Breast epithelium (tissue), 4 donors: ENCODE measurements at places on chromosomes 4 and X. TPM values are rescaled to one million over a fixed set of nuclear protein-coding genes. Genes with fewer than 3 reads are reported as not detected.
A peak's percentile ranks its signal among the peaks of the same experiment; 100 is the strongest.

- no peak overlapping the region for H3K27ac ChIP-seq
- no peak overlapping the region for H3K4me3 ChIP-seq
- H3K36me3 ChIP-seq: no peaks in the 10 kb centered on the region
- no peaks in the 10 kb centered on the region for H3K27me3 ChIP-seq
Observed at GRCh38 chr4:107044170-107044569, 8.1 kb upstream of the DKK2 start.

Gene ZNF275
- 13.3 TPM for total RNA-seq

DNA sequence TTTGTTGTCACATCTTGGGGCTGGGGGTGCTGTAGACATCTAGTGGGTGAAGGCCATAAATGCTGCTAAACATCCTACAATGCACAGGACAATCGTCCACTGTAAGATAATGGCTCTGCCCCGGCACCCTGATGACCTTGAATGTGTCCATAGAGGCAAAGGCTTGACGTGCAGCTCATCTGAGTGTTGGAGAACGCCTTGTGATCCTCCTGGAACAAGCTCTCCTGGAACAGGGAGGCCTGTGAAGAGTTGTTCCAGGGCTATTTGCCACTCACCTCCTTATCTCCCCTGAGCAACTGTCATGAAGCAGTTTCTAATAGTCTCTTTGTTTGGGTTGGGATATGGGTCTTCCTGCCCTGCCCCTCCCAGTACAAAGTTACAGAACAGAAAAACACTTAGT is 15.2 kb upstream of the PCYT1B start:
- no peaks in the 10 kb centered on the region for H3K36me3 ChIP-seq
- no peak overlapping the region for H3K27ac ChIP-seq

Gene ATP7A
- 9.4 TPM for total RNA-seq

DNA sequence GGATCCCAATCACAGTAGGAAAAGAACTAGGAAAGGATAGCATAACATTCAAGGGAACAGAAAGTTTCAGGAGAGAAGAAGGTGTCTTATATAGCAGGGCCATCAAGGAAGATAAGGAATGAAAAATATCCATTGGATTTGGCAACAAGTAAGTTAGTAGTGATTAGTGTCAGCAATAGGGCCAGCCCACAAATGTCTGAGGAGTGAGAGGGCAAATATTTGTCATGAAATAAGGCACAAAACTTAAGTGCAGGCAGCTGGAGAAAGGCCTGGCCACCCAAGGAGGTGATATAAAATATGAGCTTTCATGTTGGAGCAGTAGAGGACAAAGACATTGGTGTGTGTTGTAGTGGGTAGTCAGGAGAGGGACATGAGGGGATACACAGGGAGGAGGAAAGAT is 132.1 kb downstream of the COL4A6 start:
- H3K27ac ChIP-seq: no peak overlapping the region
- no peak for DNase-seq

Gene UPF3B
- 8.2 TPM for total RNA-seq

Gene CNKSR2
- total RNA-seq: 4.9 TPM

GRCh38 chr4:100907465-100908454 is 389.9 kb upstream of the EMCN start:
- H3K27ac ChIP-seq: peak overlapping the region; percentile 23
- no peak overlapping the region for H3K4me3 ChIP-seq
- H3K4me1 ChIP-seq: no peaks in the 10 kb centered on the region
- no peaks in the 10 kb centered on the region for H3K36me3 ChIP-seq
- no peaks in the 10 kb centered on the region for H3K27me3 ChIP-seq
- DNase-seq: no peak

GRCh38 chr4:151745481-151746231 is 15.2 kb downstream of the GATB start:
- H3K4me1 ChIP-seq: no peaks in the 10 kb centered on the region
- no peak overlapping the region for H3K4me3 ChIP-seq
- H3K36me3 ChIP-seq: no peaks in the 10 kb centered on the region
- H3K27ac ChIP-seq: peak overlapping the region; percentile 38

DNA sequence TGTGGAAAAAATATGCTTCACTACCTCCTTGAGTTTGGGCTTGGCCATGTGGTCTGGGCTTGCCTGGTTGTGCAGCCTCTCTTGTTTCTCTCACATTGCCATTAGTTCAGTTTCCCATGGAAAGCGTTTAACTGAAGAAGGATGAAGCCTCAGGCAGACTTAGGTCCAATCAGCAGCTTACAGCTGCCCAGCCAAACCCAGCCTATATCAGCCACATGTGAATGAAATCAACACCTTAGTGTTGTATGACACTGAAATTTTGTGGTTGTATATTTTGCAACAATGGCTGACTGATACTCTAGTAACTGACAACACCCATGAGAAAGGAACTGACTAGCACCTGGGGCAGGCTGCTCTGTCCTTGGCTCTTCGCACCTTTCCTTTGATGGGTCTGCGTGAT is 81.2 kb downstream of the KLF8 start:
- no peaks in the 10 kb centered on the region for H3K36me3 ChIP-seq
- no peak overlapping the region for H3K27ac ChIP-seq
- H3K4me1 ChIP-seq: no peaks in the 10 kb centered on the region
- no peak for DNase-seq
- no peak overlapping the region for H3K4me3 ChIP-seq
- no peaks in the 10 kb centered on the region for H3K27me3 ChIP-seq

DNA sequence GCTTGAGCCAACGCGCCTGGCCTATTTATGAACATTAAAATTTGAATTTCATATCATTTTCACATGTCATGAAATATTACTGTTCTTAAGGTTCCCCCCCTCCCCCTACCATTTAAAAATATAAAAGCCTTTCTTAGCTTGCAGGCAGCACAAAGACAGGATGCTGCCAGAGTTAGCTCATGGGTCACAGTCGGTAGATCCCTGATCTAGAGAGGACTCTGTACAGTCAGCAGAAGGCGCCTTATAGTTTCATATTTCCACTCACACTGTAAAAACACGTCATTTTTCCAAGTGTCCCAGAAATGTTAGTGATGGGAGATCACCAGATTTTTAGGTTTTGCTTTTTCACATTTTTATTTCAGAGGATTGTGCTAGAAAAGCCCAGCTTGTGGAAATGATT is 12.2 kb downstream of the NOCT start:
- H3K4me1 ChIP-seq: no peaks in the 10 kb centered on the region
- no peaks in the 10 kb centered on the region for H3K36me3 ChIP-seq
- no peak overlapping the region for H3K4me3 ChIP-seq
- no peak overlapping the region for H3K27ac ChIP-seq
- no peak for DNase-seq

DNA sequence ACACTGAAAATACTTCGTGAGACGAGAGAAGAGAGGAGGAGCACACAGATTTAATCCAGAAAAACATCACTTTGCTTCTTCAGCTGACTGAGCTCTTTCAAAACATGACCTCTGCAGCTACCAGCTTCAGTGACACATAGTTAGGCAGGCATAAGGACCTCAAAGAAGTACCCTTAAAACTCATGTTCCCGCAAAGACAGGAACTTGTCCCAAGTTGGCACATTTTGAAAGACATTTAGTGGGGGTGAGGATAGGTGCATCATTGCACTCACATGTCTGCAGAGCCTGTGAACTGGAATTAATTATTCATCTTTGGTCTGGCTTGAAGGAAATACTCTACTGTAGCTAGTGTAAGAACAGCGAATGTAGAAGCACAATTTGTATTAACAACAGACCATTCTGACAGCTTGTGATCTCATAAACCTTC is 221.8 kb downstream of the MGST2 start:
- no peaks in the 10 kb centered on the region for H3K4me1 ChIP-seq
- H3K27ac ChIP-seq: peak overlapping the region; percentile 74
- H3K36me3 ChIP-seq: no peaks in the 10 kb centered on the region
- H3K27me3 ChIP-seq: no peaks in the 10 kb centered on the region

DNA sequence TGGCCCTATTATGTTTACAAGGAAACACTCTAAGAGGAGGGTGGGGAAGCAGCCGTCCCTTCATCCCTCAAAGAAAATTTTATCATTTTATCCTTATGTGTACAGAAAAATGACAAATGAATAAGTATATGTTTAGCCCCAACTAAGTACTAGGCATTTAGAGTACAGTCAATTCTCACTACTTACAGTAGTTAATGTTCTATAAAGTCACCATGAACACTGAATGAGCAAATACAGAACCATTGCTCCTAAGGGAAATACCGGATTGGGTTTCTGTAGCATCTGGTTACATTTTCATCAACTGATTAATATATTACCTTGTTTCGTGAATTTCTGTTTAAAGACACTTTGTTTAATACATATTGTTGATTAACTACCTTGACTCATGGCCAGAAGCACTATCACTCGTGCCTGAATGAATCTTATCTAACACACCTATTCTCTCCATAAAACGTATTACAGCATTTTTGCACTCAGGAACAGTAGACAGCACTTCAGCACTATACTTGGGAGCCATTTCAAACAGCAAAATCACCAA is 109.3 kb downstream of the ASB9 start:
- H3K36me3 ChIP-seq: no peaks in the 10 kb centered on the region
- H3K27ac ChIP-seq: no peak overlapping the region
- no peaks in the 10 kb centered on the region for H3K4me1 ChIP-seq
- H3K27me3 ChIP-seq: peaks cover 35% of the 10 kb centered on the region

- H3K27me3 ChIP-seq: no peaks in the 10 kb centered on the region
- DNase-seq: no peak
- no peak overlapping the region for H3K4me3 ChIP-seq
- H3K36me3 ChIP-seq: no peaks in the 10 kb centered on the region
Observed at GRCh38 chr4:138334346-138335016, 92.3 kb upstream of the SLC7A11 start.

DNA sequence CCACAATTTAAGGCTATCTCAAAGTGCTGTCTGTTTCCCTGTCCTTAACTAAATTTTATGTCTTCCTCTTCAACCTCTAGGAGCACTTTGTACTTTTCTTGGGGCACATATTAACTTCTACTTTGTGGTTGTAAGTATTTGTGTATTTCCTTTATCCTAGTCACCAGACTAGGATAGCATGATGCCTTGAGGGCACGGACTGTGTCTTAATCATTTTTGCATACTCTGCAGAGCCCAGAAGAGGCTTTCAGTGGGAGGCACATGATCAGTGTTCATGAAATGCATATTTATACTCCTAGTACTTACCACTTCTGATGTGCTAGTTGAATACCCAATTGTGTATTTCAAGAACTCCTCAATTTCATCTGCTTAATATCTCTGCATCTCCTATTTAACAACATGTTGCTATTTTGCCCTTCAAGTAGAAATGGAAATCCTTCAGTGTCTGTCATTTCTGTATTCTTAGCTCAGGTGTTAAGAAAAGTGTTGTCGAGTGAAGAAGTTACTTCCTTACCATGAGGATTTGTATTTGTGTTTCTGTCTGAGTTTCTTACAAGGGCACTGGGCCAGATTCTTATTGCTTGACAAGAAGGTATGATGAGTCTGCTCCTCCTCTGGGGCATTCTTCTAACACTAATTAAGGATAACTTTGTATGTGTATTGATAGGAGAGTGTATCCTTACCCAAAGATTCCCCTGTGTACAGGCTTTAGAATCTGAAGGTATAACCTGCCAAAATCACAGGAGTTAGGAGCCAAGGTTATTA is 28.3 kb upstream of the PGRMC2 start:
- H3K36me3 ChIP-seq: no peaks in the 10 kb centered on the region
- no peak overlapping the region for H3K4me3 ChIP-seq
- peak overlapping the region; percentile 22 for H3K27ac ChIP-seq
- no peak for DNase-seq
- no peaks in the 10 kb centered on the region for H3K27me3 ChIP-seq

DNA sequence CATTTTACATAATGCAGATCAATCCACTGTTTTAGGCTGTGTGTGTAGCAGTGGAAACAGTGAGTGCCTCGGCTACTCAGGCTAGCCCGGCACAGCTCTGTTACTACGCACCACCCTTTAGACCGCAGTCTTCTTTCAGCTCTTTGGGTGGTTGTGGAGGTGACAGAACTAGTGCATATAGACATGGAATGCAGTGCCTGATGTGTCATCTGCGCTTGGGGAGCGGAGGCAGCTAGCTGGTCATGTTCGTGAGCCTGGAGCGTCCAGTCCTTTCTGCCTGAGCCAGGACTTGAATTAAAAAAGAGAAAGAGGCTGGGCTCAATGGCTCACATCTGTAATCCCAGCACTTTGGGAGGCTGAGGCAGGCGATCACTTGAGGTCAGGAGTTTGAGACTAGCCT is 4.8 kb downstream of the TBC1D14 start:
- H3K4me1 ChIP-seq: peaks cover 22% of the 10 kb centered on the region
- no peak overlapping the region for H3K27ac ChIP-seq
- no peak overlapping the region for H3K4me3 ChIP-seq
- H3K27me3 ChIP-seq: no peaks in the 10 kb centered on the region
- DNase-seq: no peak

GRCh38 chr4:74540193-74540592 is 95.3 kb downstream of the AREG start:
- no peak for DNase-seq
- no peaks in the 10 kb centered on the region for H3K27me3 ChIP-seq
- H3K4me1 ChIP-seq: no peaks in the 10 kb centered on the region

DNA sequence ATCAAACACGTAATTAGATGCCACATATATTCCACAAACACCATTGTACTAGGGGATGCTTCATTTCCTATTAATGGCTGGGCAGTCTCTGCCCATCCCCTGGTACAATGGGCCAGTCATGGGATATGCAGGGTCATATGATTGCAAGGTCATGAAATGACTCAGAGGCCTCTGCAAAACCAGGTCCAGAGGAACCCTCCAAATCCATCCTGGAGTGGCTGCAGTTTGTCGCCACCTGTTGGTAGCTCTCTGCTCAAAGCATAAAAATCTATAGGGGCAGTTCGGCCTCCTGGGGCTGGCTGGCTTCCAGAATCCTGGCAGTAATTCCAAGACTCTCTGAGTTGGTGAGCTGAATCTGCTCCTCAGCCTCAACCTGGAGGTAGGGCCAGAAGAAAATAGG is 22.9 kb upstream of the PUDP start:
- no peaks in the 10 kb centered on the region for H3K4me1 ChIP-seq
- H3K36me3 ChIP-seq: no peaks in the 10 kb centered on the region
- H3K27ac ChIP-seq: no peak overlapping the region
- DNase-seq: no peak
- no peak overlapping the region for H3K4me3 ChIP-seq

DNA sequence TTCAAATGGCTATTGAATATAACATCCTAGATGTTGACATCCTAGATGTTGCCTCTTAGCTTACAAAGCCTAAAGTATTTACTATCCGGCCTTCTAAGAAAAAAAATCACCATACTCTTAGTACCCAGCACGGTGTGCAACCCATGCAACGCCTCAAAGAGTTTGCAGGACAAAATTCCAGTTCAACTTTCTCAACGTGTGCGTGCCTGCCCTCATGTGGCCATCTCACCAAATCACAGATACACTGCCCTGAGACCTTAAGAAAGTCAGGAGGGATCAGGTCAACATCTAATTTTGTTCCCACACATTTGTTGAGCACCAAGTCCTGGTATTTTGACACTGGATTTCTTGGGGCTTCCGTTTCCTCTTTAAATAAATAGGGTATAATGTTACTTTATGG is 68.3 kb downstream of the CRMP1 start:
- H3K27ac ChIP-seq: no peak overlapping the region
- DNase-seq: no peak
- no peak overlapping the region for H3K4me3 ChIP-seq

- DNase-seq: no peak
- no peaks in the 10 kb centered on the region for H3K36me3 ChIP-seq
- no peak overlapping the region for H3K4me3 ChIP-seq
- H3K27me3 ChIP-seq: no peaks in the 10 kb centered on the region
- no peaks in the 10 kb centered on the region for H3K4me1 ChIP-seq
- H3K27ac ChIP-seq: no peak overlapping the region
Observed at GRCh38 chr4:77167173-77167572, 10.2 kb downstream of the CCNG2 start.
